ENCODE measurements at places on chromosomes 16 and 17. TPM values are rescaled to one million over a fixed set of nuclear protein-coding genes. Genes with fewer than 3 reads are reported as not detected.

Gene ASB16
- not detected for total RNA-seq

Gene AIPL1
- not detected for total RNA-seq

DNA sequence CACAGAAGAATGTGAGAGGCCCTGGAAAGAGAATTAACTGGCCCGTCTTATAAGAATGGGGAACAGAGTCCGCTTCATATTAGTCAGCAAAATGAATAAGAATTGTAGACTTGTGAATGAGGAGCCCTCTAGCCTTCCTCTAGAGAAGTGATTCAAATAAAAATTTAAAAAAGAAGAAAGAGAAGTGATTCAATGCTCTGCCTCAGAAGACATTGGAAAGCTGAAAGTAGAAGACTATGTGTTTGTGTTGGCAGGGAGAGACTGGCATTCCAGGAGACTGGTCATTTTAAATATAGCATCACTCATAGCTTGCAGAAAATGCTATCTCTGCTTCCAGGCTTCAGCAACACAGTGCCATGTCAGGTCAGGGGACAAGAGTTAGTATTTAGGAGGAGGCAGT, 190.6 kb upstream of the HS3ST3A1 start:
- H3K4me3 ChIP-seq = no peak overlapping the region
- H3K27me3 ChIP-seq = no peaks in the 10 kb centered on the region
- H3K36me3 ChIP-seq = no peaks in the 10 kb centered on the region
- no peak for DNase-seq
- H3K27ac ChIP-seq = no peak overlapping the region

Gene CDH1
- total RNA-seq = 783 TPM

- DNase-seq = no peak
- H3K27ac ChIP-seq = no peak overlapping the region
- no peaks in the 10 kb centered on the region for H3K36me3 ChIP-seq
- peaks cover 8% of the 10 kb centered on the region for H3K4me1 ChIP-seq
- no peak overlapping the region for H3K4me3 ChIP-seq
These were observed 29.5 kb downstream of the SMURF2 start for GRCh38 chr17:64632606-64633005.

DNA sequence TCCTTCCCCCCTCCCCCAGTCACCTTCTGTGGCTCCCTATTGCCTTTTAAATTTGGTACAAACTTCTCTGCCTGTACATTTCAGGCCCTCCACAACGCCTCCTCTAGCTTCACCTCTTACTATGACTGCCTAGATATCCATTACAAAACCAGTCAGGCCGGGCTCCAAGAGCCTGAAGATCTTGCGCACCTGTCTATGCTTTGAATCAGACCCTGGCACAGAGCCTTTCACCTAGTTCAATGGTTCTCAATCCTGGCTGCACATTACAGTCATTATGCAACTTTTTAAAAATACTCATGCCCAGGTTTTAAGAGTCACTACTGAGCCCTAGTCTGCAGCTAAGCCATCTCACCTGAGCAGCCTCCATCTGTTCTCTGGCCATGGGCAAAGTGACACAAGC, 1.6 kb upstream of the GAS7 start:
- no peaks in the 10 kb centered on the region for H3K36me3 ChIP-seq
- H3K27me3 ChIP-seq = no peaks in the 10 kb centered on the region
- H3K4me3 ChIP-seq = no peak overlapping the region
- H3K27ac ChIP-seq = no peak overlapping the region

Data from Caco-2 (cell line).